ENCODE measurements at places on chromosomes 4 and X. TPM values are rescaled to one million over a fixed set of nuclear protein-coding genes. Genes with fewer than 3 reads are reported as not detected.

Gene XK
- 4.9 TPM for total RNA-seq

- no peak for DNase-seq
These were observed 32.0 kb upstream of the MTMR8 start for GRCh38 chrX:64427281-64427680.

- DNase-seq, result no peak
These were observed 130.4 kb downstream of the IDS start for GRCh38 chrX:149374751-149375150.

DNA sequence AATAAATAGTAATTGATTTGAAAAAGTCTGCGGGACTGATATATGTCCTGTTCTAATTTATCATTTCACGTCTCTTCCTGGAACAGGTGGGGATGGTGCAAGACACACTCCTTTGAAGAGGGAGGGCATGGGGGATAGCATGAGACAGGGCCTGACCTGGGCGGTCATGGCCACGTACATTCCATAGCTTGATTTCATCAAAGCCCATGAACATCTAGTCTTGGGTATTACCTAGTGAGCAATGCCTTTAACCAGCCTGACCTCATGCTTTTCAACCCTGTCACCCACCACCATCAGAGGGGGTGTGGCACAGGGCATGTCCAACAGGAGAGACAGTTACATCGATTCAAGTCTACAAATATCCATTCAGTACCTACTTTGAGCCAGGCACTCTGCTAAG lies 52.3 kb upstream of the HOPX start:
- DNase-seq, result no peak

DNA sequence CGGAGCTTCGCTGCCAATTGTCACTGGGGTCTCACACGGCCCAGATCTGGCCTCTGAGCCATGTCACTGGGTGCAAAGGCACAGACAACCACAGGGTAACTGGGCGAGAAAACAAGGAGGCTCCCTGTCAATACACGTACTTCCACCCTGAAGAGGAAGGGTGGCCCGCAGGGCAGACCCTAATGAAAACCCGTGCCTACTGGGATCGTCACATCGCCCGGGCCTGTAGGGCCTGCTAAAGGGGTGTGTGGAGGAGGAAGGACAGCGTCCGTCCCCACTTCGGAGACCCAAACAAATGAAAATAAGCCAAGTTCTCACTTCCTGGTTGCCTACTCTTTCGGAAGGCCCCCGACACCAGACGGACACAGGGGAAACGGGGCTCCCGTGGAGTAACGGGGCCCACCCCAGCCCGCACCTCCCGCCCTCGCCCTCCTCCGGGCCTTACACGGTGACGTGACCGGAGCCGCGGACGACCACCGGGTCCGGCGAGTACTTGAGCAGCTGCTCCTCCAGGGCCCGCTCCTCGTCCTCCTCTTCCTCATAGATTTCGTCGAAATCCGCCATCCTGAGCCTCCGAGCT lies 578 bp downstream of the CHIC2 start:
- peak; percentile 48 for DNase-seq

Gene CT45A6
- total RNA-seq, result not detected

- no peak for DNase-seq
These were observed 227.5 kb upstream of the STK26 start for GRCh38 chrX:131795442-131796229.
